ENCODE measurements at places on chromosomes 16 and 17. TPM values are rescaled to one million over a fixed set of nuclear protein-coding genes. Genes with fewer than 3 reads are reported as not detected.

MT4 gene
- total RNA-seq = not detected

KRTAP4-1 gene
- total RNA-seq = not detected

CCDC78 gene
- 0.29 TPM for total RNA-seq

FAM20A gene
- 7.6 TPM for total RNA-seq

ABAT gene
- total RNA-seq = 3.5 TPM

ATP1B2 gene
- total RNA-seq = not detected

CCL1 gene
- total RNA-seq = not detected

SSTR5 gene
- not detected for total RNA-seq

ITGA2B gene
- not detected for total RNA-seq

ELMO3 gene
- total RNA-seq = 0.58 TPM

NLRC3 gene
- total RNA-seq = not detected

SEZ6L2 gene
- 17.9 TPM for total RNA-seq

ZSCAN32 gene
- 7.1 TPM for total RNA-seq

P2RX1 gene
- not detected for total RNA-seq

MYH13 gene
- not detected for total RNA-seq

OR4D1 gene
- total RNA-seq = not detected

MYH1 gene
- not detected for total RNA-seq

TMEM208 gene
- total RNA-seq = 82.9 TPM

PPY gene
- total RNA-seq = not detected

KRT33A gene
- not detected for total RNA-seq

RHBDL1 gene
- total RNA-seq = 2.7 TPM

Data from myometrial cell (primary cell).